GDM1 (cell line): ENCODE measurements at places on chromosomes 5 and 9.
A peak's percentile ranks its signal among the peaks of the same experiment; 100 is the strongest.

DNA sequence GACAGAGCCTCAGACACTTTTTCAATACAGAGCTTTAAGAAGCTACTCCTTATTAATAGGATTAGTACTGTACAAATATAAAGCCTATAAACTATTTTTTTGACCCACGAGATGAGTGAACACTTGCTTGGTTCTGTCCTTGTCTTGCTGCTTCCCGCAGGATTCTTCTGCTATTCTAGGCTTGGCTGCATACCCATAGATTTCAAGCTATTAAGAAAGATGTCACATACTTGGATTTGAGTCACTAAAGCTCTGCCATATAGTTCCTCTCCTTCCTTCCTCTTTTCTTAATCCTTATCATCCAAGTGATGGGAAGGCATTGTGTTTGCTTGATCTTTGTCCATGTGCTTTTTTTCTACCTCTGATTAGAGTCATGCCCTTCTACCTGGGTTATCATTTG, 361.2 kb upstream of the TRPC7 start:
- no peak for DNase-seq

GRCh38 chr5:149141224-149141956, at the start of gene ABLIM3:
TSS of gene ABLIM3 (plus strand) at chr5:149141493. CDS start at chr5:149142096, 603 bp downstream.
- DNase-seq = peak; percentile 40

DNA sequence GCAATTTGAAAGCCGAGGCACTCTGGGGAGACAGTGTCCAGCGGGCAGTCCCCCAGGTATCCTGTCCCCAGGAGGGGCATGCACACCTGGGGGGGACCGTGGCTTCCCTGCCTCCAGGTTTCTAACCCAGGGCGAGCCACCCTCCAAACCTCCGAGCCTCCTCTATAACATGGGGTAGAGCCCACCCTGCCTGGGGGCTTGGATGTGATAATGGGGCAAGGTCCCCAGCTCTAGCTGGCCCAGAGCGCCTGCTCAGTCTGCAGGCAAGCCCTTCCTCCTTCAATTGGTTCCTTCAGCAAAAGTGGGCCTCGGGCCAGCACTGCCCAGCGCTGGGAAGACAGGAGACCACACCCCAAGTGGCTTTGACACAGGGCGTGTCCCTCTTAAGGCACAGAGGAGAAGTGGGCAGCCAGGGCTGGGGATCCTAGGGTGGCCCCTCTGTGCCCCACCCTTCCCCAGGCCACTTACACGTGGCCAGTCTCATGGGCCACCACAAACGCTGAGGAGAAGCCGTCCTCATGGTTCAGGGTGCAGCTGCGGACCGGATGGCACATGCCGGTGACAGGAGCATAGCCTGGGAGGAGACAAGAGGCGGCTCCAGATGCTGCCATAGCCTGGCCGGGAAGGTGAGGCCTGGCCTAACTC, 94.3 kb downstream of the ZNF354C start:
- DNase-seq = no peak

GRCh38 chr5:53109056-53109442, 508 bp downstream of the MOCS2 start:
- no peak for DNase-seq

- no peak for DNase-seq
Measured at GRCh38 chr9:22469928-22470544, 23.4 kb downstream of the DMRTA1 start.

GRCh38 chr5:11555171-11555570, 349.1 kb downstream of the CTNND2 start:
- DNase-seq = no peak

- no peak for DNase-seq
Measured at GRCh38 chr5:137432376-137432775, 66.8 kb downstream of the SPOCK1 start.

GRCh38 chr9:114405294-114406034, 17.7 kb upstream of the AKNA start:
- DNase-seq = peak; percentile 76

DNA sequence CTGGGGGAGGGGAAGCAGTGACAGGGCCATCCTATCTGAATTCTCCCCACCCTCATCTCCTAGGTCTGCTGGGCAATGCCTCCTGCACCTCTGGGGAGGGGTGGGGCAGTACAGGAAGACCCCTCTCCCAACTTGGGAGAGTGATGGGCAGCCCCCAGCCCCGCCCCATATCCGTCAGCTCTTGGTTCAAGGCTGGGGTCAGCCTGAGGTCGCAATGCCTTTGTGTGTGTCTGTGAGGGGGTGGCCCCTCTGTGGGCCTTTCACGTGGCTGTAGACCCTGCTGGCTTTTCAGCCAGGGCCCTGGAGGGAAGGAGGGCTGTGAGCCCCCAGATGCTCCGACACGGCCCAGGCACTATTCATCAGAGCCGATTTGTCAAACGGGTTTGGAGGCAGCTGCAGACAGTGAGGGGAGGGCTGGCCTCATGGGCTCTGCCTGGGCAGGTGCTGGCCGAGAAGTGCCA, 49.5 kb upstream of the RNU6ATAC start:
- no peak for DNase-seq

DNA sequence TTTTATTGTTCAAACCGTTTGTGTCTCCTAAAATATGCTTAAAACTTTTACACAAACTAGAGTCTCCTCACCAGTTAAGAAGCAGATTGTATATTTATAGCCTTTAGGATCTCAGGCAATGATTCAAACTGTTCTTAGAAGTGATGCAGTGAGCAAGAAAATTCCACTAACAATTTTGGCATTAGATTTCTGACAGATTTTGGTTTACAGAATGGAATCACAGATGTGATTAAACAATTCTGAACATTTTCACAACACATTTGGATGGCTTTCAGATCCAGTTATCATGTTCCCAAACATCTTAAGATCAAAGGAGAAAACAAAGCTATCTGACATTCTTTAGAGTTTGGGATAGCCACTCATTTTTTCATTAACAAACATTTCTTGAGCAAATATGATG, 181.7 kb upstream of the RIOK2 start:
- no peak for DNase-seq

DNA sequence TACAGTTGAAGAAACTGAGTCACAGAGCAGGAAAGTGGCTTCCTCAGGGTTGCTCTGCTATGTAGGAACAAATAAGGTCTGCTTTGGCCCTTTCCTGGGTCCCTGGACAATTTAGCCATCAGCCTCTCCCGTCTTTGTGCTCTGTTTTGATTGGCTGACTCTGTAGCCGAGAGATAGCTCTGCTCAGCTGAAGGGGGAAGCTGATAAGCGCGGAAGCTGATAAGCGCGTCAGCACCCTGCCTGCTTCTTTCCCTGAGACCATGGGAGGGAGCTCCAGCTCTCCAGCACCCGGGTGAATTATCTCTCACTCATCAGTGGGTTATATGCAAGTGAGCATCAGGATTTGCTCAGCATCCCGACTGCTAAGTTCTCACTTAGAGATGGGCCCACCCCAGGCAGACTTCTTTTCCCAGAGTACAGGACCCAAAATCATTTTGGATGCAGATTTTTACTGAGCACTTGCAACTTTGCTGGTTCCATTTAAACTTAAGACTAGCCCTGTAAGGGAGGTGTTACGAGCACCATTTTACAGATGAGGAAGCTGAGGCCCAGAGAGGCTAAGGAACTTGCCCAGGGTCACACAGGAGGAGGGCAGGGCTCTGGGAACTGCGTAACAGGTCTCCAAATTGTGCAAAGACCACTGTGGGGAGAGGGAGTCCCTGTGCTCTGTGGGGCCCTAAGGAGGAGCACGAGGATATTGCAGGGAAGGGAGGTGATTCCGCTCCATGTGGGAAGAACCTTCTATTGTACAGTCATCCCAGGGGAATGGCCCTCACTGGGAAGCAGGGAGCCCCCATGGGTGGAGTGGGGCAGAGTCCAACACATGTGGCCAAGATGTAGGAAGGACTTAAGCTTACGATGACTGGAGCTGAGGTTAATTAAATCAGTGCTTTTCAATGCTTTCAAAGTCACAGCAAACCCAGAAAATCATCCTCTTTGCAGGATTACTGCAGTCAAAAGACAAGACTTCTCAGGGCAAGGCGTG, 83.7 kb upstream of the ORM1 start:
- no peak for DNase-seq

- DNase-seq = no peak
Measured at GRCh38 chr5:100023536-100023935, 511.6 kb upstream of the FAM174A start.

- no peak for DNase-seq
Measured at GRCh38 chr5:58411372-58411771, 48.5 kb downstream of the PLK2 start.

DNA sequence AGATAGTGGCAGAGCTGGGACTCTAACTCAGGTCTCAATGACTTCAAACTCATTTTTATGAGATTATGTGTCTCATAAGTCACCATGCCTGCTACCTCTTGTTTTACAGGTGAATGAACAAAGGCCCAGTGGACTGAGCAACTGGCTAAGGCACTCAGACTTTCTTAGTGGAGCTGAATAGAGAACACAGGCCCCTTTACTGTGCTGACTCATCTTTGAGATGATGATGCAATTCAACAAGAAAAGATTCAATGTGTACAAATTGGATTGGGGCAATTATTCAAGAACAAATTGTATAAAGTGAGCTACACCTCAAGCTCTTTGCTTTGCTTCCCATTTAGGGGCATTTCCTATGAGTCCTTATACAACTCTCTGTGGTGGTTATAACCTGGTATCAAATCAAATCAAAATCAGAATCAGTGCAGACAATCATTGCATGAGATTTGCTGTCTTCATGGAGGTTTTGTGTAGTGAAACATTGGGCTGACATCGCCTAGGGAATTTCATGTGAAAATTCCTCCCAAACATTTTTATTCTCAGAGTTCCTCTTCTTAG, 84.3 kb upstream of the PPP2R2B start:
- no peak for DNase-seq

- no peak for DNase-seq
Measured at GRCh38 chr5:159018855-159019254, 80.9 kb downstream of the EBF1 start.

DNA sequence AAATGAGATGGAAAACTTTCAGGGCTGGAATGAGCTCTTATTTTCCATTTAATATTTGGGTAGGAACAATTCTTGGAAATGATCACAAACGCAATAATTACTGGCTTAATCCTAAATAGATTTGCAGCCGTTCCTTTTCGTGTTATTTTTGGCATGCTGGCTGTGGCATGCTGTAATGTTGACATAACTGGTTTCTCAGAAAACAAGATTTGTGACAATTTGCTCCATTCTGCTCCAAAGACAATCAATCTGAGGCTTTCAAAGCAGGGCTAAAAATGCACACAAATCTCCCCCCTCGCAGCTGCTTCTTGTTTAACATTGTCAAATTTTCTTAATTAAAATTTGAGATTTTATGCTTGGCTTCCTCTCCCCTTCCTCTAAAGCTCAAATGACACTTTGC, 151.2 kb downstream of the TTC39B start:
- DNase-seq = no peak

DNA sequence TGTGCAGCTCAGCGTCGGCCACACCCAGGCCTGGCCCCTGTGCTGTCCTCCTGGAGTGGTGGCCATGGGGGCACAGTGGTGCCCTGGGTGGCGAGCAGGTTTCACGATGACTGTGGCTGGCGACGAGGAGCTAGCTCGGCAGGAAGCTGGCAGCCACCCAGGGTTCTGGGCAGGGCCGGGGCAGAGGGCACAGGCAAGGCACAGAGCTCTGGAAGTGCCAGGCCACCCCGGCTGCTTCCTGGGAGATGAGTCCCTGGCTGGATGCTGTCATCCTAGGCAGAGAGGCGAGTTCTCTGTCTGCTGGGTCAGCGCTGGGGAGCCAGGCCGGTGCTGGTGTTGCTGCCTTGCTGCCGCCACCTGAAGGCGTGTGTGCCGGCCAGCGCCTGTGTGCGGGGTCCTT, 51.7 kb downstream of the RXRA start:
- DNase-seq = no peak

GRCh38 chr9:8346296-8346695, 546.7 kb upstream of the DMAC1 start:
- no peak for DNase-seq

DNA sequence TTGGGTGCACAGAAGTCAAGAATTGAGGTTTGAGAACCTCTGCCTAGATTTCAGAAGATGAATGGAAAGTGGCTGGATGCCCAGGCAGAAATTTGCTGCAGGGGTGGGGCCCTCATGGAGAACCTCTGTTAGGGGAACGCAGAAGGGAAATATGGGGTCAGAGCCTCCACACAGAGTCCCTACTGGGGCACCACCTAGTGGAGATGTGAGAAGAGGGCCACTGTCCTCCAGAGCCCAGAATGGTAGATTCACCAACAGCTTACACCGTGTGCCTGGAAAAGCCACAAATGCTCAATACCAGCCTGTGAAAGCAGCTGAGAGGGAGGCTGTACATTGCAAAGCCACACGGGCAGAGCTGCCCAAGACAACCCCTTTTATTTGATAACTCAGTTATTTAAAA, 383.5 kb downstream of the TLE4 start:
- DNase-seq = no peak

- no peak for DNase-seq
Measured at GRCh38 chr9:93261735-93262523, 78.0 kb downstream of the WNK2 start.

DNA sequence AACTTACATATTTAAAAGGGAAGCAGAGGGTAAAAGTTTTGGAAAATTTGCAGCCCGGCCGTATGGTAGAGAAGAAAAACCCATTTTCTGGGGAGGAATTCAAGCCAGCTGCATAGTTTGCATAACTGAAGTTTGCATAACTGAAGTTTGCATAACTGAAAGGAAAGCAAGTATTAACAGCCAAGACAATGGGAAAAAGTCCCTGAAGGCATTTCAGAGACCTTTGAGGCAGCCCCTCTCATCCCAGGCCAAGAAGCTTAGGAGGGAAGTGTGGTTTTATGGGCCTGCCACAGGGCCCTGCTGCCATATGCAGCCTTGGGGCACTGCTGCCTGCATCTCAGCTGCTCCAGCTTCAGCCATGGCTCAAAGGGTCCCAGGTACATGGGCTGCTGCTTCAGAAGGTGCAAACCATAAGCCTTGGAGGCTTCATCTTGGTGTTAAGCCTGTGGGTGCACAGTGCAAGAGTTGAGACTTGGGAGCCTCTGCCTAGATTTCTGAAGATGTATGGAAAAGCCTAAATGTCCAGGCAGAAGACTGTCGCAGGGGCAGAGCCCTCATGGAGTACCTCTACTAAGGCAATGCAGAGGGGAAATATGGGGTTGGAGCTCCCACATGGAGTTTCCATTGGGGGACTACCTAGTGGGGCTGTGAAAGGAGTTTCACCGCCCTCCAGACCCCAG, 36.9 kb upstream of the CXCL14 start:
- no peak for DNase-seq

GRCh38 chr9:9054354-9054992, 1254.9 kb upstream of the DMAC1 start:
- no peak for DNase-seq

DNA sequence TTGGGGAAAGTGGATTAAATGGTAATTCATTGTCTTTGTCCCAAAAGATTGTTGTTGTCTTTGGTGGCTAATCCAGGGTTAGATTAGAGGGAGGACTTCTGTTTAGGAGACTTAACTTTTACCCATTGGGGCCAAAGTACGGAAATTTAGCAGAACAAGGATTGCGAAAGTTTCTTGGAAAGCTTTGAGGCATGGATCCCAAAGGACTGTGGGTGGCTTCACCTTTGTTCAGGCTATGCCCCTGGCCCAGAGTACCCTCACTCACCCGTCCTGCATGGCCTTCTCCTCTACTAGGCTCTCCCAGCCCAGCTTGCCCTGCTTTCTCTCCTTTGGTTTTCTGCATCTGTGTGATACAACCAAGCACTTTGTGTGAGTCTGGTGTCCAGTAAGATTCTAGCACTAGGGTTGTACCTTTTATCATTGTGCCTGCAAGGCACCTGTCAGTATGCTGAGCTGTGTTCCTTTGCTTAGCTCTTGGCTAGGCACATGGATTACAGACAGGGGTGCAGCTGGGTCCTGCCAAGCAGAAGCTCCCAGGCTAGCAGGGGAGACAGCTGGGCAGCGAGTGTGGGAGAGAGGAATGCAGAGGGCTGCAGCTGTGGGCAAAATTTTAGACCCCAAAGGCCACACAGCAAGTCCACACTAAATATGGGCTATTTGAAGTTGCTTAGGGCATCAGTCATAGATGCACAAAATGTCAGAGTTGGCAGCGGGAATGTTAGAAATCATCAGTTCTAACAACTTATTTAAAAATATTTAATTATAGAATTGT, 3.2 kb downstream of the PPARGC1B start:
- DNase-seq = no peak
